ENCODE measurements at places on chromosomes 13 and 19. TPM values are rescaled to one million over a fixed set of nuclear protein-coding genes. Genes with fewer than 3 reads are reported as not detected.

GRCh38 chr13:30033681-30034457 is 183.5 kb upstream of the UBL3 start:
- peaks cover 7% of the 10 kb centered on the region for H3K4me1 ChIP-seq
- no peak overlapping the region for H3K4me3 ChIP-seq
- H3K27me3 ChIP-seq = no peaks in the 10 kb centered on the region
- H3K27ac ChIP-seq = peak overlapping the region; percentile 69

- no peak overlapping the region for H3K4me3 ChIP-seq
- DNase-seq = no peak
- no peak overlapping the region for H3K27ac ChIP-seq
These were observed 1047.9 kb upstream of the SLC10A2 start for GRCh38 chr13:104114101-104114500.

The RNF113B gene
- not detected for total RNA-seq

- DNase-seq = no peak
- no peaks in the 10 kb centered on the region for H3K27me3 ChIP-seq
- H3K4me3 ChIP-seq = no peak overlapping the region
- no peaks in the 10 kb centered on the region for H3K36me3 ChIP-seq
These were observed 557.1 kb downstream of the DACH1 start for GRCh38 chr13:71309905-71310304.

DNA sequence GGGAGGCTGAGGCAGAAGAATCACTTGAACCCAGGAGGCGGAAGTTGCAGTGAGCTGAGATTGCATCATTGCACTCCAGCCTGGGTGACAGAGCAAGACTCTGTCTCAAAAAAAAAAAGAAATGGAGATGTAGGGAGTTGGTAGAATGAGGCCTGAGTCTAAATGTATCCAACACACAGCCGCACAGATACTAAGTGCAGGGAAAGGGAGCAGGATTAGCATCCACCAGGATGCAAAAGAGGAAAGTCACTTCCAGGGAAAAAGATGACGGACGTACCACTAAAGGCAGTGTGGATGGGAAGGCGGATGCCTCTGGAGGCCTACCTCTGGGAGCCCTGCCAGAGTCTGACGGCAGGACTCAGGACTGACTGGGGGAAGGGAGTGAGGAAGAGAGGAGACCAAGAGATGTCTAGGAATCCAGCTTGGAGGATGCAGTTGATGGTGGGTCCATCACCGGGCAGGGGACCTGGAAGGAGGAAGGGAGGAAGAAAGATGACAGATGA is 6.8 kb downstream of the FAM98C start:
- no peak for DNase-seq
- no peaks in the 10 kb centered on the region for H3K4me1 ChIP-seq
- H3K27ac ChIP-seq = no peak overlapping the region

GRCh38 chr19:48330012-48330681 is 4.8 kb downstream of the EMP3 start:
- peak; percentile 54 for DNase-seq
- peak overlapping the region; percentile 35 for H3K4me3 ChIP-seq
- no peaks in the 10 kb centered on the region for H3K27me3 ChIP-seq

DNA sequence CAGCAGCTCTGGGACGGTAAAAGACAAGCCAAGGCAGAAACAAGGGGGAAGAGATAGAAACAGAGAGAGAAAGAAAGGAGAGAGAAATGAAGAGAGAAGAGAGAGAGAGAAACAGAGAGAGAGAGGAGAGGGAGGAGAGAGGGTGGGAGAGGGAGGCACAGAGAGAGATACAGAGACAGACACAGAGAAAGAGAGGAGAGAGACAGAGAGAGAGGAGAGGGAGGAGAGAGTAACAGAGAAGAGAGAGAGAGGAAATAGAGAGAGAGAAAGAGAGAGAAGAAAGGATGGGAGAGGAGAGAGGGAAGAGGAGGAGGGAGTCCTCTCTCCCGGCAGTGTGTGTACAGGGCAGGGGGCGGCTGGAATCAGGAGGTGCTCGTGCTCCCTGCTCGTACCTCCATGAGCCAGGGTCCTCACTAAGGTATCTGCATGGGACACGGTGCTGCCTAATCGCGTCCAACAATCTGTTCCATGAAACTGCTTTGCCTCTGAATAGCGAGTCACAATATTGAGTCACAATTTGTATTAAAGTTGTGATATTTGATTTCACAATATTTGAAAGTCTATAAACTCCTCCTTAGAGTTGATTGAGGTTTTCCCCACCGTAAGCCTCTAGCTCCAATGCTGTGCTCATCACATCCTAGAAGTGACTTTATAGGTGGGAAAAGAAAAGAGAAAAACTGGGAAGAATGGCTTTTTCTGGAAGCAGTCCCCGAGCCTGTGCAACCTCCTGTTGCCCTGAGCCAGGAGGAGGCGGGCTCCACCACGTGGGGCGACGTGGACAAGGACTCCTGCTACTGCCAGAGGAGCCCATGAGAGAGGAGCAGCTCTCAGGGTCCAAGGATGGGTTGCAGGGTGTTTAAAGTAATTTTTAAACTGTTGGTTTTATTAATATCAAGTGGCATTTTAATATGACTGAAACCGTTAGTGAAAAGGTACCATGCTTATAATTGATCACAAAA is 81.7 kb upstream of the ARHGEF7 start:
- no peak overlapping the region for H3K27ac ChIP-seq
- DNase-seq = no peak
- H3K4me1 ChIP-seq = no peaks in the 10 kb centered on the region
- no peaks in the 10 kb centered on the region for H3K27me3 ChIP-seq

- no peak overlapping the region for H3K4me3 ChIP-seq
- no peaks in the 10 kb centered on the region for H3K36me3 ChIP-seq
- no peaks in the 10 kb centered on the region for H3K4me1 ChIP-seq
These were observed 89.3 kb upstream of the C1QTNF9B start for GRCh38 chr13:23986619-23987018.

DNA sequence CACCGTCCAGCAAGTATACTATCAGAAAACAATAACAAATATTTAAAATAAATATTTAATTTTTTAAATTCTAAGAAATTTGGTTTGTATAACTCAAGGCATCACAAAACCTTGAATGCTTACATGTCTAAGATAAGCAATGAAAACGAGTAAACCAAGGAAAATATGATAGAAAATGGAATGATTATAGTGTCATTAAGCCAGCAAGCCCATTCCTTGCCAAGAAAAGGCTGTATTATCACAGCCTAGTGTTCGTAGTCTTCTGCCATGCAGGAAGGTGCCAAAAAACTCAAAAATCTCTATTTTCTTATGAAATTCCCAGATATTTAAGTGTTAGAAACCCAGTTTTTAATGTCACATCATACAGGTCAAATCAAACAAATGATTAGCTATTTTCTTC is 136.4 kb downstream of the STOML3 start:
- no peak overlapping the region for H3K27ac ChIP-seq
- H3K36me3 ChIP-seq = no peaks in the 10 kb centered on the region
- H3K4me1 ChIP-seq = no peaks in the 10 kb centered on the region

The LRRC63 gene
- total RNA-seq = not detected

DNA sequence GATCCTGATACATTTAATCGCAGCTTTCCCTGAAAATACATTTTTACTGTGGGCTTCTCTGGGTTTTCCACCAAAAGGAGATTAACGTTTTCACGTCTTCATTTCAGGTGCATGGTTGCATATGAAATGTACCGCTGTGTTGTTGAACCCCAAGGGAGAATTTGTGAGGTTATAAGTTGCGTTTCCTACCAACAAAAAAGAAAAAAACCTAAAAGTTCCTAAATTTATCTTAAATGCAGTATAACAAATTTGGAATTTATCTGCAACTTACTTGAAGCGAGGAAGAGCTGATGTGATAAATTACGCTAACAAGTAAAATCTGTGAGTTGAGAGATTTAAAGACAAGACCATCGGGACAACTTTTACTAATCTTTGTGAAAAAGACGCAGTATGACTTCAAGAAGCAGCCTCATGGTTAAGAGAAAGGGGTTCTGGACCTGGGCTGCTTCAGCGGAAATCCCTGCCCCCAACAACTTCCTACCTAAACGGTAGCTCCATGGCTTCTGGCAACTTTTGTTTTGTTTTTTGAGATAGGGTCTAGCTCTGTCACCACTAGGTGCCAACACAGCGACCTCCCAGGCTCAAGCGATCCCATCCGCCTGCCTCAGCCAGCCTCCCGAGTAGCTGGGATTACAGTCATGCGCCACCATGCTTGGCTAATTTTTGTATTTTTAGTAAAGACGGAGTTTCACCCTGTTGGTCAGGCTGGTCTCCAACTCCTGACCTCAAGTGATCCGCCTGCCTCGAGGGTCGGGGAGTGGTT is 958 bp upstream of the OBI1 start:
- H3K27ac ChIP-seq = peak overlapping the region; percentile 72
- H3K27me3 ChIP-seq = no peaks in the 10 kb centered on the region
- no peak for DNase-seq
- peak overlapping the region; percentile 86 for H3K4me3 ChIP-seq
- no peaks in the 10 kb centered on the region for H3K4me1 ChIP-seq

The ATXN8OS gene
- not detected for total RNA-seq

DNA sequence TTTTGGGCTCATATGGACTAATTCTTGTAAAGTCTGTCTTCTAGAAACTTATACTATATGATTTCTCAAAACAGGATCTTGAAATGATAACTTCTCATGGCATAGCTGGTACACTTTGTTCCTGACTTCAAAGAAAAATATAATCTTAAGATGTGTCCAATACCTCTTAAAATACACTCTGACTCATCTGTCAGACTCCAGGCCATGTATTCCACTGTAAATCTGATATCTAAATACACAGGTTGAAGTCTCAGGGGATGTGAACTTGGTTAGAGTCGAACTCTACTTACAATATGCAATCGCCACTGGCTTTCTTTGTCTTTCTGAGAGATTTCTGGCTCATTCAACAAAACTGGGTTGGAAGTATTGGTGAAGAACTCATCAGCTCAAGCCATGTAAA is 99.8 kb downstream of the LACC1 start:
- H3K4me1 ChIP-seq = no peaks in the 10 kb centered on the region
- H3K27ac ChIP-seq = no peak overlapping the region
- H3K4me3 ChIP-seq = no peak overlapping the region
- no peaks in the 10 kb centered on the region for H3K27me3 ChIP-seq
- no peak for DNase-seq

The SHISA7 gene
- total RNA-seq = not detected

The CCDC169 gene
- 0.49 TPM for total RNA-seq

- H3K27me3 ChIP-seq = no peaks in the 10 kb centered on the region
- no peak overlapping the region for H3K4me3 ChIP-seq
- no peak for DNase-seq
- no peak overlapping the region for H3K27ac ChIP-seq
- H3K36me3 ChIP-seq = no peaks in the 10 kb centered on the region
These were observed 56.9 kb upstream of the EDNRB start for GRCh38 chr13:77975358-77976042.

The PSG11 gene
- total RNA-seq = not detected

DNA sequence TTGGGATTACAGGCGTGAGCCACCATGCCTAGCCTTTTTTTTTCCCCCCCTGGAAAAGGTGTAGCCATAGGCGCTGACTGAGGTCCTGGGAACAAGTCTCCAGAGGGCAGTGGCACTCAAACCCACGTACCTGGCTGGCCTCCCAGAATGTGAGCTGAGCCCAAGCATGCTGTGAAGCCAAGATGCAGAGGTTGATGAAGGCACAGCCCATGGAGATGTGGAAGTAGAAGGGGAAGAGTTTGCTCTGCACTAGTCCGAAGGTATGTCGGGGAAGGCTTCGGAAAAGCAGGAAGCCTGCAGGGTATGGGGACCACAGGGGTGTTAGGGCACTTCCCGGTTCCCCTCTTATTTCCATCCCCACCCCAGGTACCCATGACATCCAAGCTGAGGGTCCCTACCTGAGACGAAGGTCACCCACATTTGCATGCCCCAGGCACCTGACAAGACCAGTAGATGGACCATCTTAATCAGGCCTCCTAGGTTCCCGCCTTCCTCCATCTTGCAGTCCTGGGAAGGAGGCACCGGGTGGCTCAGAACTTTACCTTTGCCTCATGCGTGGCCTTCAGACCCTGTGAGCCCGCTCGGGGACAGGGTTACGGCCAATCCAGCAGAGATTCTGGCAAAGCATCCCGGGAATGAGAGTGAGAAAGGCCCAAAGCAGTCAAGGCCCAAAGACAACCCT is 805 bp downstream of the TMEM205 start:
- no peak for DNase-seq
- H3K27ac ChIP-seq = peak overlapping the region; percentile 86
- peak overlapping the region; percentile 68 for H3K4me3 ChIP-seq
- peaks cover 9% of the 10 kb centered on the region for H3K4me1 ChIP-seq
- no peaks in the 10 kb centered on the region for H3K36me3 ChIP-seq
- H3K27me3 ChIP-seq = no peaks in the 10 kb centered on the region

GRCh38 chr19:10361569-10362011 is 18.8 kb downstream of the TYK2 start:
- no peak overlapping the region for H3K27ac ChIP-seq
- H3K4me3 ChIP-seq = no peak overlapping the region
- DNase-seq = no peak
- no peaks in the 10 kb centered on the region for H3K27me3 ChIP-seq

The TRAPPC5 gene
- total RNA-seq = 12.4 TPM

- DNase-seq = no peak
- no peaks in the 10 kb centered on the region for H3K27me3 ChIP-seq
- H3K4me1 ChIP-seq = no peaks in the 10 kb centered on the region
- no peak overlapping the region for H3K27ac ChIP-seq
These were observed 26.4 kb upstream of the ZNF181 start for GRCh38 chr19:34707661-34708060.

DNA sequence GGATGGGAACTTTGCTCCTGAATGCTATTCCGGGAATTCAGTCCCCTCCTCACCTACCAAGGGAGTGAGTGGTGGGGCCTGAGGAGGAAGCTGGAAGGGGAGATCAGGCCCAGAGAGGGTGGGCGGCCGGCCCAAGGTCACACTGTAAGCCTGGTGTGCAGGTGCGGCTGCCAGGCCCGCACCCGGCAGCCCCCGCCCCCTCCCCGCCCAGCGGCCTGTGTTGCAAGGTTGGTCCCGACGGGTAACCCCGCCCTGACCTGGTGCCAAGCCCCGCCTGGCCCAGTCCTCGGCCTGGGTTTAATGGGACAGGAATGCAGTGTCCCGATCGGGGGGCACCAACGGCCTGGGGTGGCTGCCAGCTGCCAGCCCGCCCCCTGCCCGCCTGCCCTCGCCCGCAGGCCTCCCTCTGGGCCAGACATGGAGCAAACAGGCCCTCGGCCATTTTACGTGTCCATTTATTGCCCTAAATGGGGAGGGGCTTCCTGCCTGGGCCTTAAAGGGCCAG is 5.5 kb downstream of the ZBTB7A start:
- peak overlapping the region; percentile 34 for H3K4me3 ChIP-seq
- H3K27ac ChIP-seq = peak overlapping the region; percentile 98
- peaks cover 11% of the 10 kb centered on the region for H3K4me1 ChIP-seq
- DNase-seq = peak; percentile 85
- no peaks in the 10 kb centered on the region for H3K36me3 ChIP-seq

DNA sequence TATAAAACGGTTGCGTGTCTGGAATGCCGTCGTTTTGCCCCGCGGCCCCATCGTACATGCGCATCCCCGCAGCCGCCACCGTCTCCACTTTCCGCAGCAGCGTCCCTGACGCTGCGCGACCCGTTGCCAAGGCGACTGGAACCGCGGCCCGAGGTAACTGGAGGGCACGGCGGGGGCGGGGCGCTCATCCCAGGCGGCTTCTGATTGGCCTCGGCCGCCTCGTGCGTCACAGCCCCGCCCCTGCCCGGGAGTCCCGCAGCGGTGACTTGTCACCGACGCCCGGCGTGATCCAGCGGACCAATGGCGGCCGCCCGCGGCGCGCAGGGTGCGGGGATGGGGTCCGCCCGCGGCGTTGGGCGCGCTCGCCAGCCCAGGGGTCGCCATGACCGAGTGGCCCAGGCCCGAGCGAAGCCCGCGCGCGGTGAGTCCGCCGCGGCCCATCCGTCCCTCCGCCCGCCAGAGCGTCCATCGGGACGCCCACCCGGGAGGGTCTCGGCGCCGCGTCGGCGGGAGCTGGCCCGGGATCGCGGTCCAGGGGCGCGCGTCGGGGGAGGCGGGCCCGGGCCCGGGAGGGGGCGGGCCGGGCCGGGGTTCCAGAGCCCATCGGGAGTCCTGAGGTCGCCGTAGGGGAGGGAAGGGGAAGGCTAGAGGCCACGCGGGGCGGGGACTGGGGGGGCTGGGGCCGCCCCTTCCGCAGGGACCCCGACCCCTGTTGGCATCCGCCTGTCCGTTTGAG is at the start of gene ZSCAN1:
Gene ZSCAN1, plus strand, starts transcription at position 285 of the 736 bp plus-strand sequence. CDS start 3,812 bp downstream, outside the sequence.
- no peaks in the 10 kb centered on the region for H3K36me3 ChIP-seq

The SIX5 gene
- 4.4 TPM for total RNA-seq
